ENCODE measurements at places on chromosomes 11 and 22.

- no peak for ATAC-seq
Measured at GRCh38 chr11:128155590-128155989, 431.8 kb downstream of the ETS1 start.

GRCh38 chr11:92264350-92264749 is 39.7 kb downstream of the FAT3 start:
- ATAC-seq, result no peak

GRCh38 chr11:21806508-21806907 is 386.4 kb upstream of the ANO5 start:
- ATAC-seq, result no peak

- ATAC-seq, result peak; percentile 6
Measured at GRCh38 chr22:46070215-46070802, 80.0 kb upstream of the PPARA start.

DNA sequence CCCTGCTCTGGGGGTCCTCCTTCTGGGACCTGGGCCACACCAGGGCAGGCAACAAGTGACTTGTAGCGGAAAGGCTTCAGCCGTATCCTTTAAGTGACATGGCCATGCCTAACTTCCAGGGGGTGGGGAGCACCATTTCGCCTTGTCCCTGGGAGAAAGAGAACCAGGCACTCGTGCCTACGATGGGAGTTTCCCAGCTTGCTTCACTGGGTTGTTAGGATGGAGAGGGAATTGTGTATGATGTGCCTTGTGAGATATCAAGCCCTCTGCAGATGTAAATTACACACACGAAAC is 151.4 kb downstream of the CACNA1I start:
- no peak for ATAC-seq

- ATAC-seq, result no peak
Measured at GRCh38 chr11:34124885-34125668, 19.6 kb downstream of the NAT10 start.

DNA sequence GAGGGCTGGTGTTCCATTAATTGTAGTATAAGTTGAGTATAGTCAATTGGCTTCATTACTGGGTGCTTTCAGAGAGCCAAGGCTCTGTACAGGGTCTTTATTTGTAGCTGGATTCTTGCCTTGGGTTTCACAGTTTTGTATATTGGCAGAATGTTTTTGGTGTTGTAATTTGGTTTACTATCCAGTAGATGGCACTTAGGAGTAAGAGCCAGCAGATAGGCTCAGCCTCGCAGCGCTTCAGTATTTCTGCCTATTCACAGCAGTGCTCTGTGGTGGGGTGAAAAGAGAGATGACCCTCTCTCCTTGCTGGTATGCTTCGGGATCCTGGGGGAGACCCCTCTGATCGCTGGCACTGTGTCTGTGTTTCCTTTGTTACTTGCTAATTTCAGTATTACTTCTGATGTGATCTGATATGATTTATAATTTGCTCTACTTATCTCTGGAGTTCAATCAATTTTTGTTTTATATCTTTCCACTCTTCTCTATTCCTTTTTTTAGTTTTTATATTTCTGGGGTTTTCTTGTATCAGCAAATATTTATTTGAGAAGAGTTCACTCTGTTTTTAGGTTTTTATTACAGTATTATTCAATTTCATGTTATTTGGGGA is 52.2 kb downstream of the ANO5 start:
- peak; percentile 96 for ATAC-seq
